Activated T-cell treated with anti-CD3 and anti-CD28 coated beads, Interleukin-2, amount 50 U/mL, for 4 hours (primary cell): ENCODE measurements at places on chromosomes 1 and 21. TPM values are rescaled to one million over a fixed set of nuclear protein-coding genes. Genes with fewer than 3 reads are reported as not detected.

- no peak for DNase-seq
These were observed 423 bp downstream of the SLAMF8 start for GRCh38 chr1:159827102-159827490.

- no peak for DNase-seq
These were observed 45.3 kb downstream of the LRIG2 start for GRCh38 chr1:113118266-113118665.

DNA sequence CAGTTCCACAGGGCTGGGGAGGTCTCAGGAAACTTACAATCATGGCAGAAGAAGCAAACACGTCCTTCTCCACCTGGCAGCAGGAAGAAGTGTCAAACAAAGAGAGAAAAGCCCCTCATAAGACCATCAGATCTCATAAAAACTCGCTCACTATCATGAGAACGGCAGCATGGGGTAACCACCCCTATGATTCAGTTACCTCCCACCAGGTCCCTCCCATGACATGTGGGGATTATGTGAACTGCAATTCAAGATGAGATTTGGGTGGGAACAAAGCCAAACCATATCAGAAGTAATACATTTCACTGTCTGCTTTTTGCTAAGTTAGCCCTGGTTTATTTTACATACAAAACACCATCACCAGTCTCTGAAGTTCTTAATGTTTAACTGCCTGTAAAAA lies 68.5 kb downstream of the RBM11 start:
- no peak for DNase-seq

DNA sequence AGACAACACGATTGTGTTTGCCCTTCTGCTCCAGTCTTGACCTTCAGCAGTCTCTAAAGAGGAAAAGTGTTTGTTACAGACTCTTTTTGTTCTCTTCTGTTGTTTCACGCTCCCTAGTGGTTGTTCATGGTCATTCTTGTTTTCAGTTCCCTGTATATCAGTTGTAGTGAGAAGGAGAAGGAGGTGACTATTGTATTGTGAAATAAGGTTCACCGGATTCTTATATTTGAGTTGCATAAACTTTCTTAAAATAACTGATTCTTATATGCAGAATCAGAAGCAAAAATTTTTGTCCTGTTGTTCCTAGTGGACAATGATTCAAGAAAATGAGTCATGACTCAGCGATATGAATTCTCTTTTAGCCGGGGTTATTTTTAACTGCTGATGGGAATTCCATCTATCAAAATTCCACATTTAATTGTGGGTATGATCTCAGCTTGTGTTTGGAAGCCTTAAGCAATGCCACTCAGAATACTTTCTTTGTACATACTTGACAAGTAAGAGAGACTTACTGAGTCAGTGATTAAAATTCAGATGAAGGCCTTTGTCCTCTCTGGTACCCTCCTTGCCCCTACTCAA lies 152.2 kb downstream of the CLEC20A start:
- DNase-seq, result no peak

DNA sequence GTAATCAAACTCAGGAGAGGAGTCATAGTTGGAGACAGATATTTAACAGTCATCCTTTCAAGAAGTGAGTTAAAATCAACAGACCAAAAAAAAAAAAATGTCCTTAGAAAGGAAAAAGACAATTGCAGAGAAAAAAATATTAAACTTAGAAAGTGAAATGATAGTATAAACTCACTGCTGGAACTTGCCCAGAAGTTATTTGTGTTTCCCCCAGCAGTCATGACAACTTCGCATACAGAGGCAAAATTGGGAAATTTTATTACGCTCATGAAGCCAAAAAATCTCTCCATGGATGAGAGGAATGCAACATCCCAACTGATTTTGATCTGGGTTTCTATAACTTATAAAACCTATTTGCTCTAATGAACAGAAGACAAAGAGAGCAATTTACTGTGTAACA lies 198.2 kb downstream of the LRRC7 start:
- DNase-seq, result no peak

- no peak for DNase-seq
These were observed 70.4 kb upstream of the SSBP3 start for GRCh38 chr1:54476530-54477109.

- no peak for DNase-seq
These were observed 48.5 kb downstream of the RGS7 start for GRCh38 chr1:241308471-241308870.

GRCh38 chr1:93525431-93525830 lies 77.5 kb downstream of the FNBP1L start:
- DNase-seq, result no peak

- DNase-seq, result no peak
These were observed 40.1 kb upstream of the KLHDC7A start for GRCh38 chr1:18440385-18441226.

- no peak for DNase-seq
These were observed 910 bp downstream of the LCE3A start for GRCh38 chr1:152621993-152622392.

DNA sequence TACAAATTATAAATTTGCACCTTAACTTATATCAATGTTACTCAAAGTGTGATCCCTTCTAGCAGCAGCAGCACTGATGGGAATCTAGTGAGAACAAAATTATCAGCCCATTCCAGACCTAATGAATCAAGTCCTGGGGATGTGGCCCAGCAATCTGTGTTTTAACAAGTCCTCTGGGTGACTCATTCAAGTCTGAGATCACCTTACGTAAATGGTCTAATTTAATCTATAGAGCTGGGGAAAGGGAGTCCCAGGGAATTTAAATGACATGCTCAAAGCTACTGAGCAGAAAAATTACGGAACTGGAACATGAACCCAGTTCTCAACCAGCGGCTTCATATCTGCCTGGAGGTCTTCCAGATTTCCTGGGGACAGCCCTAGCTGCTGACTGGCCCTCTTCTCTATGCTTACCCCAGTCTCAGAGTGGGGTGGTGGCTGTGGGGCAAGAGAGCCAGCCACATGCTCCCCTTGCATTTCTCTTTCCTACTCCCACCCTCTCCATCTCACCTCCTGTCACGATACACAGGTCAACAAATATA lies 220.0 kb downstream of the TM2D1 start:
- DNase-seq, result no peak

DNA sequence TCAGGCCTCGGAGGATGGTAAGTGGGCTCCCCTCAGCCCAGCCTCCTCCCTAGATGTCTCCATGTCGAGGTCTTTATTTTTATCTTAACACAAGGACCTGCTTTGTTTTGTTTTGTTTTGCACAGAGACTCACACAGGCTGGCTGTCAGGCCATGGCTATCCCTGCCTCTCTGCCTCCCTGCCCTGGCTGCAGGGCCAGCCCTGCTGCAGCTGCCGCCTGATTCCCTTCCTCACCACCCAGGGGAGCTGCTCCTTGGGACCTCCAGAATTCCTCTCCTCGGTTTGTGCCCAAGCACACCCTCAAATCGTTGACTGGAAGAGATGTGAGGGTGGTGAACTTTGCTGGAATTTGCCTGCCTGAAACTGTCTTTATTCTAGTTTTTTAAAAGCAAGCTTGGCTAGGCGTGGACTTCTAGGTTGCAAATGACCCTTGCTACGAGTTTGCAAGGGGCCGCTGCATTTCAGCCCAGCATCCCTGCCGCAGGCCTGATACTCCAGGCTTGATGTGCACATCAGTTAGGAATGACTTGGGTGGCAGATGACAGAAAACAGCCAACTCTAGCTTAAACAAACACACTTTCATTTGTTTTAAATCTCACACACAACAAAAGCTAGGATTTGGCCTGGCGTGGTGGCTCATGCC lies 37.1 kb downstream of the WNT9A start:
- DNase-seq, result no peak

GRCh38 chr1:33903210-33903589 lies 39.3 kb downstream of the HMGB4 start:
- DNase-seq, result no peak

GRCh38 chr1:207025146-207025880 lies 7.2 kb downstream of the C1orf116 start:
- no peak for DNase-seq

DNA sequence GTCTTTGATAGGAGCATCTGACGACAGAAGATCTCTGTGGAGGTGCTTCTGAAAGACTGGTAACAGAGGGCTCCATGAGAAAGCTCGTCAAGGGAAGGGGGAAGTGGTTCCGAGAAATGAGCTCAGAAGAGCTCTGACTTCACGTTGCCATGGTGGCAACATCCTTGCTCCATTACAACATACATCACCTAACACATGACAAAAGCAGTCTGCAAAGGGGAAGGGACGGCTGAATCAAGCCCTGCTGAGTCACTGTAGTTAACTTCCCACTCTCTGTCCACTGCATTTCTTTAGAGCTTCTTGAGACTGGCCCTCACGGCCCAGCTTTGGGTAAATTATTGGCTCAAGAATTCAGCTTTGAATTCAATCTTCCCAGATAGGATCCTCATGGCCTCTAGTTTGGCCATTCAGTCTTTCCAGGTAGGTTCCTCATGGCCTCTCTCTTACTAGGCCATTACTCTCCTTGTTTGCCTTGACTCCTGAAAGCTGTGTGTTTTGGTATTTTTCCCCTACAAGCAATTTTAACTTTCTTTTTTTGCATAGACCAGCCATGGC lies 88.0 kb upstream of the ZNF648 start:
- DNase-seq, result no peak

DNA sequence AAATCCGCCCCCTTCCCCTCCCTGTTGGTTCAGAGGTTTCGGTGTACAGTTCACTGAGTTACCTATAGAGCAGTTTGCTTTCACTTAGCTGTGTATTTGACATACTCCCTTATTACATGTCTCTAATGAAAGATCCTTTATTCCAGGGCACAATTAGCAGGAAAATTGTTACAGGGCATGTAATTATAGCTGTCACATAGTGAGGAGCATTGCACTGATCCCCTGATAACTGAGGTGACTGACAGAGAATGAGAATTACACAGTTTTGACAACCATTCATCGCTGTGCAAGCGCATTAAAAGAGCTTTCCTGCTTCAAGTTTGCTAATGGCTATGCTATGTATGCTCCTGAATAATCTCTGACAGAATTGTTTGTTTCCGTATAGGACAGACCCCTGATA lies 26.9 kb downstream of the DAP3 start:
- DNase-seq, result no peak

DNA sequence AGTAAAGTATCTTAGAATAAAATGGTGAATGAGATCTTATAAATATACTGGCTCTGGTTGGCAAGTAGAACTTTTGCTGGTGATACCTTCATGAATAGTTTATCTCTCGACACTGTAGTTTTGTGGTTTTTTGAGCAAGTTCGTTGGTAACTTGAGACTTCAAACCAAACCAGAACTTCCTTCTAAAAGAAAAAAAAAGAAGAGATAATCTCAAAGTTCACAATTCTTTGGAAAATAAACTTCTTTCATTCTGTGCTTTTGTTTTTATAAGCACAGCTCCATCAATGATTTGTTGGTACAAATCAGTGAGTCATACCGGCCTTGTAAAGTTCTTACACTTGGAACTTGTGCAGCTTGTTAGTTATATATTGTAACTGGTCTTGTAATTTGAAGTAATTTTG lies 2.3 kb downstream of the HIPK1 start:
- DNase-seq, result no peak

DNA sequence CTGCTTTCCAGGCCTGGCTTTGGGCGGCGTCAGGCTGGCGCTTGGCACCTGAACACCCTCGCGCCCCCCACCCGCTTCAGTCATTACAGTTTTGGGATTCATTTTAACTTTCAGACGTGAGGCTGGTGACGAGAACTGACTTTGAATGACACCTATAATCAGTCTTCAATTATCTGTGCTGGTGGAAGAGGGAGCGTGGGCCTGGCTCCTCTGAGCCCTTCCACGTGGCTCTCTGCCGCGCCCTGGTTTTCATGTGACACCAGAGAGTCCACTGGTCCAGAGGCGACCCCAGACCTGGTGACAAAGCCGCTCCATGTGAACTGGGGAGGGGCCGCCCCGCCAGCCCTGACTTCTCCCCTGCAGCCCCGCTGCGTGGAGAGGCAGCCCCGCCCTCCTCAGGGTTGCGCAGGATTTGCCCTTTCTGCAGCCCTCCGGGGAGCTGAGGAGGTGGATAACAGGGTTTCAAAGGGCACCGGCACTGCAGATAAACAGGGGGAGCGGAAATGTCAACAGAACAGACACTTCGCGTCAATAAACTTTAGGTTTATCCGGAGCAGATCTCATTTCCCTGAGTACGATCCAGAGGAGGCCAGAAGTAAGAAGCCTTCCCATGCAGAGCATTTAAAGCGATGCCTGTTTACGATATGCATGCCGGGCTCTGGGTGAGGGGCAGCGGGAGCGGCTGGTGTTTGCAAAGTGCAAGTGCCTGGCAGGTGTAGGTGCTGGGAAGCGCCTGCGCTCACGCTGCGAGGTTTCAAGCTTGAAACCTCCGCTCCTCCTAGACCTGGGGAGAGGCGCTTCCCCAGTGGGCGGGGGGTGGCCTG lies 56.4 kb downstream of the AJAP1 start:
- no peak for DNase-seq

DNA sequence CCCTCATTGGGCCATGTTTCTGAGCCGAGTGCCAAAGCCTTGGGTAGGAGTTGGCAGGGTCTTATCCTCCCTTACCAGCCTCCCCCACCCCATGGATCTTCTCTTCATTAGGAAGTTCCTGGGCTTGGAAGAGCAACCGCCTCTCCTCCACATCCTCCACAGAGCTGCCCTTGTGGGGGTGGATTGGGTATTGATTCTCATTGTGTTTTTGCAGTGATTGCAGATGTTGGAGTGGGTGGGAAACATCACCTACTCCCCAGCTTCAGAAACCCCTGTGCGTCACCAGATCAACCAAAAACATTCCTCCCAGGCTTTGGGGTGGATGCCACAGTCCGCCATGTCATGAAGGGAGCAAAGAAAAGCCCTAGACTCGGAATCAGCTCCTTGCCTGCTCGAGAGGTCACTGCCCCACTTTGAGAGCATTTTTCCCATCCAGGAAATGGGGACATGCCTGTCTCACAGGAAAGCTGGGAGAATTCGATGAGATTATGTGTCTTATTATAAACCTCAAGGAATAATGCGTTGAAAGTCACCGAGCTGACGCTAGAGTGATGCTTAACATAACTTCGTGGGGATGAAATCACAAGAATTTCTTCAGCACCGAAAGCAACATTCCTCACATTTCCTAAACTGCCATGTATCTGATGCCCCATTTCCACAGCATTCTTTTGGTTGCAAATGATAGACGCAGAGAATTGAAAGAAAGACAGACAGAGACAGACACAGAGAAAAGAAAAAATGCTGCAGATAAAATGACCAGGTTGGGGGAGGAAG lies 44.7 kb upstream of the ZBTB40 start:
- no peak for DNase-seq

- DNase-seq, result no peak
These were observed 32.9 kb upstream of the JUN start for GRCh38 chr1:58816747-58817221.

DNA sequence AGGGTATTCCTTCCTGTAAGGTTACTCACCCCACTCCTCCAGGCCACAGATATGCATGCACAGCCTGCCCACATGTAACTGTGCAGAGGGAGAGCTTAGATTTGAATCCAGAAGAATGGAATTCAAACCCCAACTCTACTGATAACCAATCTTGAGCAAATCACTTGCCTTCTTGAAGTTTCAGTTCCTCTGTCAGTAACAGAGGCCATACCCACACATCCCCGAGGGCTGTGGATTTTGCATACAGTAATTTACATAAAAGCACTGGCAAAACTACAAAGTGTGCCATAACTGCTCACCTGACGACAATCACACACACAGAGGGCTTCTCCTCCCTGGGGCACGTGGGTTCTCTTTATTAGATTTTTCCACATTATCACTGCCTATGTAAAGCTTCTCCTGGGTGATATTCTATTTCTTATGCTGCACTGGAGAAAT lies 18.6 kb downstream of the CD247 start:
- DNase-seq, result no peak

- no peak for DNase-seq
These were observed 385.7 kb downstream of the USP25 start for GRCh38 chr21:16115461-16115860.

The NES gene
- 0.05 TPM for total RNA-seq

The TMEM54 gene
- 0.89 TPM for total RNA-seq

The MYOM3 gene
- total RNA-seq, result not detected

The ZFYVE9 gene
- 5.4 TPM for total RNA-seq

The PACC1 gene
- total RNA-seq, result 13.2 TPM

The UBIAD1 gene
- 47.4 TPM for total RNA-seq
